ENCODE measurements at places on chromosomes 4 and X.

GRCh38 chrX:41025926-41026701 is 59.1 kb upstream of the USP9X start:
- DNase-seq, result no peak

DNA sequence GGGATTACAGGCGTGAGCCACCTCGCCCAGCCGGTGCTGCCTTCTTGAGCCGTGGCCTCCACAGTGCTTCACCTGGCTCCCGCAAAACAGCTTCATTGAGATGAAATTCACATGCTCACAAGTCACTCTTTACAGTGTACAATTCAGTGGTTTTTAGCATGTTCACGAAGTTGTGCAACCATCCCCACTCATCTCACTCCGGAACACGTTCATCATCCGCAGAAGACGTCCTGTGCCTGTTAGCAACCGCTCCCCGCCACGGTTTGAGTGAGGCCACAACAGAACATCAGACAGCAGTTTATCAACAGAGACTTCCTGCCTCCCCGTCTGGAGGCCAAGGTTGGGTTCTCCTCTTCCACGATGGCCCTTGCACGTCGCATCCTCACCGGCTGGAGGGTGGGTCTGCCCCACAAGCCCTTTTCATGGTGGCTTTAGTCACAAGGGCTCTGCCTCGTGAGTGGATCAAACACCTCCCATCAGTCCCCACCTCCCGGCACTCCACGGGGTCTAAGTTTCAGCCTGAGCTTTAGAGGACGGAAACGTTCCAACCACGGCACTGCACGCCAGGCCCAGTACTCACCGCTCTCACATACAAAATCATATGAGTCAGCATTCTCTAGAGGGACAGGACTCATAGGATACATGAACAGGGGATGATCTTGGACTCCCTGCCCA is 29.6 kb upstream of the SPON2 start:
- DNase-seq, result peak; percentile 69

GRCh38 chrX:104749951-104750610 is 184.1 kb downstream of the IL1RAPL2 start:
- DNase-seq, result no peak

GRCh38 chrX:37722595-37722994 is 37.0 kb downstream of the XK start:
- no peak for DNase-seq

GRCh38 chr4:73067971-73068394 is 1.5 kb downstream of the COX18 start:
- DNase-seq, result no peak

DNA sequence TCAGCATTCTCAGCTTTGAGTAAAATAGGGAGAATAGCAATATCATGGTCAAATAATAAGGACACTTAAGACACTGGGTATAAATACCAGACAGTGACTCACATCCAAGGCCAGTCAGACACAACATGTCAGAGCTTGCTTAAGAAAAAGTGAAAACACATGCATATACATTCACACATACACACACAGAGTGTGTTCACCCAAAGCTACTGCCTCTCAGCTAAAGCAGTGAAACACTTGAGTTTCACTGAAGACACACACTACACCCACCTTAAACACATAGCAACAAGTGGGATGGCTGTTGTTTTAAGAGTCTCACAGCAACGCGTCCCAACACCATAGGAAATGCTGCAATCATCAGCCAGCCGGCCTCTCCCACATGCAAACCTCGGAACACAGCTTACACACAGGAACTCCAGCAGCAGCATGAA is 14.4 kb downstream of the SHROOM4 start:
- no peak for DNase-seq

- no peak for DNase-seq
These were observed 167.9 kb downstream of the COL4A6 start for GRCh38 chrX:108270280-108270679.

- DNase-seq, result no peak
These were observed 92.5 kb downstream of the RAPGEF2 start for GRCh38 chr4:159195361-159195769.

GRCh38 chr4:7461230-7461629 is 26.5 kb upstream of the PSAPL1 start:
- DNase-seq, result no peak

GRCh38 chrX:47566841-47567240 is 5.8 kb downstream of the ARAF start:
- DNase-seq, result no peak

DNA sequence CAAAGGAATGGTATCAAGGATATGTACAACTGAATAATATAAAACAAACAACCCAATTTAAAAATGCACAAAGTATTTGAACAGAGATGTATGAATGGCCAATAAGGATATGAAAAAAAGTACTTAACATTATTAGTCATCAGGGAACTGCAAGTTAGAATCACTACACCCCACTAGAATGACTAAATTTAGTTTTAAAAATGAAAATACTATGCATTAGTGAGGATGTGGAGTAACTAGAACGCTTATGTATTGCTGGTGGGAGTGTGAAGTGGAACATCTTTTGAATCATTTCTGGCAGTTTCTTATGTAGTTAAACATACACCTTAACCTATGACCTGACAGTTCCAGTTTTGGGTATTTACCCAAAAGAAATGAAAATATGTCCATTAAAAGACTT is 13.0 kb upstream of the SLC16A2 start:
- no peak for DNase-seq

DNA sequence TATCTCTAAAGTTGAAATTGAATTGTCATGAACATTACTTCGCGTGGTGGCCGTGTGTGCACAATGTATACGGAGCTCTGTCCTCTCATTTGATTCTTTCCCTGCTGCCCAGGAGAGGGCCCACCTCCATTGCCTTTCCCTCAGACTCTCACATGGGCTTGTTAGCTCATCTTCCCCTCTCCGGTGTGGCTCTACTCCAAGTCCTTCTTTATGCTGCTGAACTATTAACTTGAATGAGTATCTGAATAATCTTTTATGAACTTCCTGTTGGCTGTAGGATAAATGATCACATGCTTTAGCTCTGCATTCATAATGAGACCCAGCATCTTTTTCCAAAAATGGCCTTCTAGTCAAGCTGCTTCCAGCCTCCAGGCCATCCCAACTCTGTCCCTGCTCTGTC is 68.8 kb upstream of the CLNK start:
- DNase-seq, result no peak

GRCh38 chr4:24537025-24537424 is 47.3 kb downstream of the DHX15 start:
- DNase-seq, result no peak

- DNase-seq, result no peak
These were observed 285.2 kb upstream of the ARX start for GRCh38 chrX:25300994-25301393.

DNA sequence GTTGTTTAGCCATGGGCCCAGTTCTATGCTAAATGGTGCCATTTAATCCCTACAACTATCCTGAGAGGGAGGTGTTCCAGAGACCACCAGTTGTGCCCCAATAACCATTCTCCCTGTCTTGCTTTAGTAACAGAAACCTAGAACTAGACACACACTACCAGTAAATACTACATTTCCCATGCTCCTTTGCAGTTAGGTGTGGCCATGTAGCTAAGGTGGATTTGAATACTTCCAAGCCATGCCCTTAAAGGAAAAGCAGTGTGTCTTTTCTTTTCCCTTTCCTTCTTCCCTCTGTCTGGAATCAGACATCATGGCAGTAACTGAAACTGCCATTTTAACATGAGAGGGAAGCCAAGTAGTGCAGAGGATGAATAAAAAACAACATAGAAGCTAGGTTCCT is 90.9 kb upstream of the TMEM33 start:
- no peak for DNase-seq

GRCh38 chrX:106436691-106437090 is 175.1 kb upstream of the RADX start:
- DNase-seq, result no peak

DNA sequence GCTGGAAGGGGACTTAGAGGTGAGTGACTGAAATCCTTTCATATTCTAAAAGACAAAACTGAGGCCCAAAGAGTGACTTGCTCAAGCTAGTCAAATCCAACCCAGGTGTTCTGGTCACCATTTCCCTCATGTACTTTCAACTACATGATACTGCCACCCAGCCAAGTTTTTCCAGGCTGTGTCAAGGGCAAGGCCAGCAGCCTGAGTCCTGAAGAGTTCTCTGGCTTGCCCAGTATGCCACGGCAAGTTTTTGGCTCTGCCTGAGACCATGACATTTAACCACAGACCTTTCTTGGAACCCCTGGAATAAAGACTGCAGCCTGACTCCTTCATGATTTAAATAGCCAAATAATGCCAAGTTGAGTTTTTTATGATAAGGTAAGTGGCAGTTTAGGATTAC is 10.7 kb upstream of the TMEM164 start:
- no peak for DNase-seq

DNA sequence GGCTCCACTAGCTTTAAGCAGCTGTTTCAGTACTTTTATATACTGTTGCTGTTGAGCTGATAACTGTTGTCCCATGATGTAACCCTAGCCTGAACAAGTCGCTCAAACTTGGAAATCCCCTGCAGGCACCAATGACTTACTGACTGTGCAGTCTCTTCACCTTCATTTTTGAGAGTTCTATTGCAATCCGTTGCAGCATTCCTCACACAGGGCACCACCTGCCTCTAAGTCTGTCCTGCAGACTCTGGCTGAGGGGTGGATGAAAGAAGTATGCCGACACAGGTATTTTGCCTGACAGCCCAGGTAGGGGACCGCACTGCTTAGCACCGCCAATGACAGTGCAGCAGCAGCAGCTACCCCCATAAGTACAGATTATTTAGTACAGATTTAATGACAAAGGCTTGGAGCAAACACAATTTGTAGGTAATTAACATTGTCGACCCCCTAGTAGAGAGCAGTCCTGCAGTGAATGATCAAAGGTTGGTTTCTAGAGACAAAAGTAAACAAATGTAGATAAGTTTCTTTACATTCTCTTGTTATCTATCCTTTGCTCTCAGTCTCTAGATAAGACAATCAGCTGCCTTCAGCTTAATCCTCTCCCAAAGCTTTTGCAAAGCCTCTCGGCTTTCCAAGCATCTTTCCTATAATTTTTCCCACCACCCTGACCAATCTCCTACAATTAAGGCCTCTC is 205.0 kb downstream of the PABPC4L start:
- DNase-seq, result no peak

GRCh38 chr4:168715896-168716295 is 219.0 kb downstream of the PALLD start:
- DNase-seq, result no peak

GRCh38 chrX:30144971-30145731 is 70.2 kb upstream of the MAGEB2 start:
- DNase-seq, result no peak

DNA sequence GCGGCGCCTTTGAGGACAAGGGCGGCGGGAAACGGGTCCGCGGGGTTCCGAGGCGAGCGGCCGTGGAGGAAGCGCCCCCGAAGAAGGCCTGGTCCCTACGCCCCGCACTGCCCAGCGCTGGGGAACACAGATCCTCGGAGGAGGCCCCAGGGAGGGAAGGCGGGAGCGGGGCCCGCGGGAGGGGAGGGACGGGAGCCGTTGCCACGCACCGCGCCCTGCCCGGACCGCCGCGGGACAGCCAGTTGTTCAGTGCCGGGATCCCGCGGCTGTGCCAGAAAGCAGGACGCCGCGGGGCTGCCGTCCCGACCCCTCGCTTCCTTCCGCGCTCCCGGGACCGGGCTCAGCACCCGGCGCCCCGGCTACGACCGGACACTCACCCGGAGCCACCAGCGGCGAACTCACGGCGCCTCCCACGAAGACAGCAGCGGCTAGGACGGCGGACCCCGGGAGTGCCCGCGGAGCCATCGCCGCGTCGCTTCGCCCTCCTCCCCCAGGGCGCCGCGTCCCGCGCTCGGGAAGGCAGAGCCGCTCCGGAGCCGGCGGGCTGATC is 278 bp downstream of the RELL1 start:
- DNase-seq, result peak; percentile 42

Measured in activated T-cell treated with anti-CD3 and anti-CD28 coated beads for 1 hour (primary cell).